Putamen (tissue), 1 donor: ENCODE measurements at places on chromosomes 6 and 20.

- DNase-seq, result no peak
Observed at GRCh38 chr6:26249957-26250697, 114.9 kb upstream of the BTN3A2 start.

DNA sequence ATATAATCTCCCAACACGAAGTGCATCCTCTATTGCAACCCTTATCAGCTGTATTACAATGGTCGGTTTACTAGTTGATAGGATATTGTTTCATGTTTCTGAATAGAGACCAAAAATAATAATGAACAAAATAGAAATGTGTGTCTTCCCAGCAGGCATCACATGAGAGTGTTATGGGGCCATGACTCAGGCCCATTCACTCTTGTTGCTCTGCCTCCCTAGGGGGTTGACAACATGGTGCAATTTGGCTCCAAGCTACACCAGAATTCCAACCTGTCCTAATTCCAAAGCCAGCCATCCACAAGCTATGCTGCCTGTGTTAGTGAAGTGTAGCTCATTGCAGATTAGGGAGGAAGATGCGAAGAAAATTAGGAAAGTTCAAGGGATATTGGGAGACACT, 13.1 kb upstream of the SAYSD1 start:
- DNase-seq, result no peak

DNA sequence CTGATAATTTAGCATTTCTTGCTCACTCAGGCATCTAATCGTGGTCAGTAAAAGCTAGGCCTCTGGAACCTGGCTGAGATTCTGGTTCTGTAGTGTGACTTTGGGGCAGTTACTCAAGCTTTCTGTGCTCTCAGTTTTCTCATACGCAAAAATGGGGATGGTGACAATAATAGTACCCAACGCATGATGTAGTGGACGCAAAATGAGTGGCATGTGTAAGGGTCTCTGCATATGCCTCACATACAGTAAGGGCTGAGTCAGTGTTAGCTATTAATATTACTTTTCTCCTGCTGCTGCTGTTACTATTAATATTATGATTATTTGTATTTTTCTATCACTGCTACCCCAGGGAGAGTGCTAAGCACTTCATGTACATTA, 686 bp downstream of the GINS1 start:
- DNase-seq, result no peak

DNA sequence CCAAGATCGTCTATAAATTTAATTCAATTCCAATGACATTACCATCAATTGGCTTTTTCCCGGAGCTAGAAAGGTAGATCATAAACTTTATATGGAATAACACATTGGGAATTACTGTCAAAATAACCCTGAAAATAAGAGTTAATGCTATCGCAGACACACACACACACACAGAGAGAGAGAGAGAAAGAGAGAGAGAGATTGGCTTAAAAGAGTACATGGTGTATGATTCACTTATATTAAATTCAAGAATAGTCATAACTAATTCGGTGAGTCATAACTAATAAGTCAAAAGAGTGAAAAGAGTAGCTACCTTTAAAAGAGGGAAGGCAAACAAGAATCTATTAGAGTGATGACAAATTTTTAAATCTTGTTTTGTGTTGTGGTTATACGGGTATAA, 425.5 kb downstream of the TBC1D32 start:
- DNase-seq, result no peak
